Cardiac muscle cell (in vitro differentiated cells and primary cell): ENCODE measurements at places on chromosomes 7 and 10. TPM values are rescaled to one million over a fixed set of nuclear protein-coding genes. Genes with fewer than 3 reads are reported as not detected.

GRCh38 chr7:50353894-50354595 lies 49.5 kb downstream of the IKZF1 start:
- DNase-seq, result no peak

DNA sequence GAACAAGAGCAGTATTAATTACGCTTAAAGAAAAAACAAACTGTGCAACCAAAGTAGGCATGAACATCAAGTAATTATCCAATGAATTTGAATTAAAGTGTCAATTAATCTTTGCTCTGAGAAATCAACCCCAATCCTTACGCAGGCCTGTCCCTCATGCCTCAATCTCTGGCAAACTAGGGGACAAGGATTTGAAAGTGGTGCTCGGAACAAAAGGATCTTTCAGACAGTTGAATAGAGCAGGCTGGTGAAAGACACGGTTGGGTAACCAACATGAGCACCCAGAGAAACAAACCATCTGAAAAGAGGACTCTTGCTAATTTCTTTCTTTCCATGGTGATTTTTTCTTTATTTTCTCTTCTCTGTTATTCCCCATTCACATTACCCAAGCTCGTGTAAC lies 203.5 kb upstream of the PHF14 start:
- DNase-seq, result no peak

GRCh38 chr7:46080595-46081159 lies 159.6 kb upstream of the IGFBP3 start:
- DNase-seq, result no peak

GRCh38 chr7:117012696-117013095 lies 59.4 kb downstream of the ST7 start:
- DNase-seq, result peak; percentile 48

GRCh38 chr10:57689596-57690297 lies 577.9 kb downstream of the IPMK start:
- DNase-seq, result no peak

DNA sequence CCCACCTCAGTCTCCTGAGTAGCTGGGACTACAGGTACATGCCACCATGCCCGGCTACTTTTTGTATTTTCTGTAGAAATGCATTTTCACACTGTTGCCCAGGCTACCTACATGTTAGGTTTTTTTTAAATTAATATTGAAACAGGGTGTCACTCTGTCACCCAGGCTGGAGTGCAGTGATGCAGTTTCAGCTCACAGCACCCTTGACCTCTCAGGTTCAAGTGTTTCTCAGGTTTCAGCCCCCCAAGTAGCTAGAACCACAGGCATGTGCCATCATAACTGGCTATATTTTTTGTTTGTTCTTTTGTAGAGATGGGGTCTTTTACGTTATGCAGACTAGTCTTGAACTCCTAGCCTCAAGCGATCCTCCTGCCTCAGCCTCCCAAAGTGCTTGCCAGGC lies 32.4 kb upstream of the ZMIZ2 start:
- DNase-seq, result no peak

DNA sequence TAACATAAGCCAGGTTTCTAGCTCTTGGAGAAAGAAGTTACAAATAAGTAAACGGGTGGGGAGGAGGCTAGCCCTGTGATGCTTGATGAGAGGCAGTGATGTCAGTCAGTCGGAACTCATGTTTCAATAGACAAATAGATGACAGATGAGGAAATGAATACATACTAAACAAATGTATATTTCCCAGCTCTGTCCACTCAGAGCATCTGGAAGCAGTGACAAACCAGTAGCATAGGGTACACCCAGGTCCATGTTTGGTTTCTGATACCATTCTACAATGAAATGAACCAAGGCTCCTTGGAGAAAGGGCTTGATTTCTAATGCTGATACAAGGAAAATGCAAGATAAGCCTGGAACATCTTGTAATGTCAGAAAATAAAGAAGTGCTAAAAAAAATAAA lies 30.6 kb downstream of the PODXL start:
- DNase-seq, result no peak

- no peak for DNase-seq
Observed at GRCh38 chr10:44998146-44998631, 2.5 kb upstream of the ZNF22 start.

DNA sequence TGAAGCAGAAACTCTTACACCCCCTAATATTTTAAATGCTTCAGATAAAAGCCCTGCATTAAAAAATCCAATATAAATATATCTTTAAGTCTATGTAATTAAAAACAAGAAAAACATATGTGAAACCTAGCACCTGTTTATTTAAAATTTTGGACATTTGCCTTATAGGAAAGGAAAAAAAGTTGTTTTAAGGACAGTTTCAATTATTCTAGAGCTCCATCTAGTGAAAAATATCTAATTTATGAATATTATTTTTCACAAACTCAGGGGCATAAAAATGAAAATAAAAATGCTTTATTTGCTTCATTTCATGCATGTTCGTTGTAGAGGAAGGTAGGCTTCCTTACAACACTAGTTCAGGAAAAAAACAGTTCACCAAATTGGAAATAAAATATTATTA lies 26.1 kb downstream of the ENKUR start:
- no peak for DNase-seq

DNA sequence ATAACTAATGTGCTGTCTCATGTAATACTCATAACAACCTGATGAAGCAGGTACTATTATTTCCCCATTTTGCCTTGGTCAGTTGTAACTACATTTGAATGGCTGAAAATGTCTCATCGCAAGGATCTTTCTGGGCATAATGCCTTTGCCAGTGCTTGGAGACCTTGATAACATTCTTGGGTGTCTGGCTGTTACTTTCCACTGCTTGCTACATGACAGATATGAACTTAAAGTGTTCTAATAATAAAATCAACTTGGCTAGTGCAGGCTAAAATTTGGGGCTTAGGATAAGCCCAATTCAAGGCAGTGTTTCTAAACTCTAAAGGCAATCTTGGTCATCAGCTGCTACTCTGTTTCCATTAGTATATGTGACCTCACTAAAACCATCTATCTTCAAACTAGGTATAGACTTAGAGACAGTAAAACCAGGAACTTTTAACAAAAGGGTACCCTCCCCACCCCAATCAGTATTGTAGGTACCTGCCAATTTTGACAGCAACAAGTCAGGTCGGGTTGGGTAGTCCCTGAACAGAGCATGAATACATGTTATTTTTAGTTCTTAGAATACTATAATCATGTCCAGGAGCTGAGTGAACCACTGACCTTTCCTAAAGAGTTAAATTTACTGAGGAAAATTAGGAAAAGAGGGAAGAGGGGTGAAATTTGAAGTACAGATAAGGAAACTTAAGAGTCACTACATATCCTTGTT lies 68.2 kb upstream of the AHR start:
- no peak for DNase-seq

- DNase-seq, result no peak
Observed at GRCh38 chr10:105585753-105586152, 944.7 kb downstream of the SORCS3 start.

GRCh38 chr10:60990663-60991062 lies 46.7 kb upstream of the RHOBTB1 start:
- DNase-seq, result no peak

- no peak for DNase-seq
Observed at GRCh38 chr7:17523813-17524739, 225.6 kb downstream of the AHR start.

DNA sequence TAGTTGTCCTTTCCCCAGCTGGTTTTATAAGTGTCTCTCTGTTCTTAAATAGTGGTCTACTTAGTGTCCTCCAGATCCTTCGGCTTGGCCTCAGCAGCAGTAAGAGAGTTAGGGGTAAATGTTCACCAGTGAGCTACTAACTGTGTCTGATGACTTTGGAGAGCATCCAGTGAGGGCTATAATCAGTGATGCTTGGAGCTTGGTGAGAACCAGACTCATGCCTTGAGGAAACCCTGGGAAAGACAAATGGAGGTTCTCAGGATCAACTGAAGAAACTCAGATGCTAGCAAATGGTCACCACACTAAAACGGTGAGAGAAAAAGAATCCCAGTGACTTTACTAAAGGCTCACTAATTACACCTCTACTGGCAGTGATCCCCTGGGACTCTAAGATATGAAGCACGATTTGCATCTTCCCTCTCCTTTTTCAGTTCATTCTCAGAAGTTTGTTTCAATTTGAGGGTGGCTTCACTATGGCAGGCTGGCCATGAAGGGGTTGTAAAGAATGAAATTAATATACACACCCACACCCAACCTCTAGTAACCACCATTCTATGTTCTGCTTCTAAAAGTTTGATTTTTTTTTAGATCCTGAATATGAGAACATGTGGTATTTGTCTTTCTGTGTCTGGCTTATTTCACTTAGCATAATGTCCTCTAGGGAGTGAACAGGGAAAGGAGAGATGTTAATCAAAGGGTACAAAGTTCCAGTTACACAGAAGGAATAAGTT lies 177.9 kb downstream of the PDE1C start:
- DNase-seq, result no peak

- DNase-seq, result peak; percentile 39
Observed at GRCh38 chr7:132377015-132377414, 199.3 kb downstream of the PLXNA4 start.

GRCh38 chr10:120770496-120770895 lies 80.7 kb upstream of the WDR11 start:
- DNase-seq, result no peak

GRCh38 chr7:75995052-75995471 lies 667 bp upstream of the TMEM120A start:
- peak; percentile 15 for DNase-seq

FOXI2 gene
- total RNA-seq, result not detected in 2 replicates

IFIT5 gene
- total RNA-seq, result 4.4 and 4.8 TPM in 2 replicates

IKZF1 gene
- total RNA-seq, result 0.30 and 0.67 TPM in 2 replicates

TLX1 gene
- 2.2 and 2.9 TPM in 2 replicates for total RNA-seq

CDNF gene
- total RNA-seq, result 0.74 and 4.1 TPM in 2 replicates

SLC26A3 gene
- total RNA-seq, result not detected in 2 replicates
